ENCODE measurements at places on chromosomes 4 and X.
A peak's percentile ranks its signal among the peaks of the same experiment; 100 is the strongest.

DNA sequence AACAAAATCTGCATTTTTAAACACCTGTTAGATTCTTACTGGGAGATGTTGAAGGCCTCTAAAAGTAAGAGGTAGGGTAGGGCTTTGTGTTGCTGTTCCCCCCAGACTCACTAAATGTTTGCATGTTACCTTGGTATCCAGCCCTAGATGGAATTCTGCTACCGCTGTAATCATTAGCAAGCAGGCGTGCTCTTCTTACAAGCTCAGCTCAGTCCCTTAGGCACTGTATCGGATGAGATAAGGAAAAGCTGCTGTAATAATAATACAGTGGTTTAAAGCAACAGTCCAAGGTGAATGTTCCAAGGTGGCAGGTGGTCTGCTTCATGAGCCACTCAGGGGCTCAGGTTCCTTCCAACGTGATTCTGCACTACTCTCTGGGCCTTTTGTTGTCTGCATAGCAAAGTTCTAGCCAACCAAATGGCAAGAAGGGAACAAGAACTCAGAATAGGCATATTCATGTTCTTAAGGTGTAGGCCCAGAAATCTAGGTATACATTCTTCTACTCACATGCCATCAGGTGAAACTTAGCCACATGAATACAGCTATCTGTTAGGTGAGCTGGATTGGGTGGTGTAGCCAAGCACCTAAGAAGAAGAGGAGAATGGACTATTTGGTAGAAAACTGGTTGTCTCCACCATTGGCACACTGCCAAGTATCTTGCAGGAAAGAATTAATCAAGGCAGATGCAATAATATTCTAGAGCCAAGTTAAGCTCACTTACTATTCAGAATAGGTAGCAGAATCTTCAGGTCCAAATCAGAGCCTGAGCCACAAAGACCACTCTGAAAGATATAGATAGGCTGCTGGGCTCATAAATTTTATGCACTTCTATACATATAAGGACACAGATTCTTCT lies 46.0 kb downstream of the COQ2 start:
- no peak for DNase-seq

GRCh38 chrX:153303276-153304262 lies 18.0 kb downstream of the PNMA6F start:
- no peak for DNase-seq

GRCh38 chr4:159946983-159947615 lies 844.2 kb downstream of the RAPGEF2 start:
- DNase-seq = peak; percentile 25

GRCh38 chrX:21883258-21883657 lies 27.5 kb downstream of the YY2 start:
- DNase-seq = no peak
